ENCODE measurements at places on chromosomes 1 and 21.

DNA sequence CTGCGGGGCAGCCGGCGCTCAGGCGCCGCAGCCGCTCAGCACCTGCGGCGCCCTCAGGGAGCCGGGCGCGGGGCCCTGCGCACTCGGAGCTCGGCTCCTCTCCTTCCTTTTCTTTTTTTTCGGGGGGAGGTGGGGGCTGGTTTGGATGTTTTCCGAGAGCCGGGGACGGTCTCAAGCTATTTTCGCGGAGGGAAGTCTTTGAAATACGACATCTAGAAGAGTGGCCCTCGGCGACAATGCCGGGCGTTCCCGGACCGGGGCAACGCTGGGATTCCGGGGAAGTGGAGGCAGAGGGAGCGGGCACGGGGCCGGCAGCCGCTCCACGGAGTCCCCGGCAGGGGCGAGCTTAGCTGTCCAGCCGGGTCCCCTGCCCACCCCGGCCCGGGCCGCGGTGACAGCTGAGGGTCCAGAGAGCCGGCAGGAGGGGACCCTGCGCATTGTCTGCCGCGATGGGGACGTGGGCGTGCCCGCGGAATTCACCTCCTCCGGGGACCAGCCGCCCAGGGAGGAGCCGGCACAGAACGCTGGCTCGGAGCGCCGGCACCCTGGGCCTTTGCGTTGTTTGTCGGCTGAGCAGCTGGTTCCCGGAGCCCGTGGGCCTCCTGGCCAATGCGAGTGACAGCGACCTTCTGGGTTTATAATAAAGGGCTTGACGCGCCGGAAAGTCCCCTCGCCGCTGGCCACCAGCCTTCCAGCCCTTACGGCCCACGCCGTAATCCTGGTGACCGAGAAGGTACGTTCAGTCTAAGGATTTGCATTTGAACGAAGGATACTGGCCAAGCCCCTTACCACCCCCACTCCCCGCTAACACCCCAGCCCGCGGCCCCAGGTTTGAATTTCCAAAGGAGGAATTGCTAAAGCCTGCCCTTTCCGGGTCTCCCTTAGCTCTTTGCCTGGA, 582 bp downstream of the SLC37A1 start:
- DNase-seq, result peak; percentile 47

DNA sequence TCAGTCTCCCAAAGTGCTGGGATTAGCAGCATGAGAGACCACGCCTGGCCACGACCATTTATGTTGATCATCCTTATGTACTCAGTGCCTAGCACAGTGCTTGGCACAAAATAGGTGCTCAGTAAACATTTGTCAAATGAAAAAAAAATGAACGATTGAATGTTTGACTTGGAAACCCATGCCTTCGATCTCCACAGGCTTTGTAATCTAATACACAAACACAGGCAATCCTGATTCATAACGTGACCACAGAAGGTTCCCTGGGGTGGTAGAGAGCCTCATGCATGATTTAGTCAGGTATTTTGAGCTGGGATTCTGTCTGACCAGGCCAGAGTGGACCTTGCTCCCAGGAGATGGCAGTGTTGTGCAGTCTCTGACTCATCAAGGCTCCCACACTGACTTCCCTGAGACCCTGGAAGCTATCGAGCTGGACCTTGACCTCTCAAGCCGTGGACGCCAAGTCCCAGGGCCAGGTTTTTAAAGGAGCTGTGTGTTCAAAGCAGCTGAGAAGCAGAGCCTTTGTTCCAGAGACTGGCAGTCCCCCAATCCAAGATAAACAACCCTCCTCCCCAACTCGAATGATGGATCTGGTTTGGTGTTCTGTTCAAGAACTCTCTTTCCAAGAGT, 81.1 kb downstream of the PGM1 start:
- DNase-seq, result peak; percentile 56

- DNase-seq, result no peak
Measured at GRCh38 chr1:162107911-162108310, 38.4 kb downstream of the NOS1AP start.

DNA sequence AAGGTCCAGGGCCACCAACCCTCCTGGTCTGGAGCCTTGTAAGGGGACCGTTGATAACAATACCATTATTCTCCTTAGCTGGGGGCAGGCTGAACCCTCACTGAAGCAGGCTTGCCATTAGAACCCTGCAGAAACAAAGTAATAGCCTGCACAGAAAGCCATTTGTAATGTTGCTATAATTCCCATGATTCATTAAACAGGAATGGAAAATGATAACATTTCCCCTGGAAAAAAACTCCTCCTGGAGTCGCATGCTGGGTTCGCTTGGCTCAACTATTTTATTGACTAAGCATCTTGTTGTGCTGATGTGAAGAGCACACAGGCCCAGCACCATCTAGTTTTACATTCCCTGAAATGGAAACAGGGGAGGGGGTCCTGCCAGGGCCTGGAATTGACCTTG, 155.6 kb upstream of the CSF3R start:
- DNase-seq, result no peak

DNA sequence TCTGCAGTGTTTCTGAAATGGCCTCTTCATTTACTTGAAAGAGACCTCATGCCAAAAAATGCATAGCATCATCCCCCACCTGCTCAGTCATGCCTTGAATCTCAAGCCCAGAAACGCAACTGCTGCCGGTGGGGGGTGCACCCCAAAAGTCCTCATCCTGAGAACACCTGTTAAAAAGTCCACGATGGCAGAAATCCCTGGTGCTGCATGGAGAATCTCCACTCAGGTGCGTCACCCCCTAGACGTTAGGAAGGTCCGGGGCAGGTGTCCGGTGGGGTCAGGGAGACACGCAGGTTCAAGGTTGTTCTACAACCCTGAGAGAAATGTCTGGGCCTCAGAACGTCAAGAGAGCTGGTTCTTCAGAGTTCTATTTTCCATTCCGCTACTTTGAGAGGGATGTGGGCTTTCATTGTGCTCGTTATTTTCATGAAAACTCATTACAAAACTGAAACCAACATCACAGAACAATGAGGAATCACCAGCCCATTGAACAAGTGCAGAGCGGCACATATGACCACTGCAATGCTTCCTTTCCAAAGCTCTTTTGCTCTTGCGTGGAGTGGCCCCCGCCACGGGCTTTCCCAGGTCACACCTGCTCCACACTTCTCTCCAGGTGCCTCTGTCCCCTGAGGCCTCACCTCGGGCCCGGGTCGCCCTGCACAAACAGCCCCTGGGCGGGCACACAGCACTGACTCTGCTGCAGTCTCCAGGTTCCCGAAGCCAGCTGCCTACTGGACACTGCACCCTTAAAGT, 201.9 kb downstream of the TOMM20 start:
- DNase-seq, result no peak

DNA sequence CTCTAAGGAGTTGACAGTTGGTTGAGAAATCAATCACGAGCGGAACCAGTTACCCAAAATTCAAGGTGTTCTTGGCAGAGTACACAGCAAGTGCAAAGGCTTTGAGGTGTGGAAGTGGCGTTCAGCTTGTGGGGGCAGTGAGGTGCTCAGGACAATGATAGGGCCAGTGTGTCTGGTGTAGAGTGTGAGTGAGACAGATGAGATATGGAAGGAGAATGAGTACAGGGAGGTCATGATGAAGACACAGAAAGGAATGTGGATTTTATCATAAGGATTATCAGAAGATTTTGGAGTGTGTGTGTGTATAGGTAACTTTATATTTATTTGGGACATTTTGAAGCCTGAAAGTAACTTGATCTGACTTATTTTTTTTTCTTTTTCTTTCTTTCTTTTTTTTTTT, 40.9 kb downstream of the IFI44 start:
- no peak for DNase-seq

- DNase-seq, result no peak
Measured at GRCh38 chr1:78370779-78371482, 119.8 kb upstream of the PTGFR start.

GRCh38 chr1:54094001-54094729, 40.8 kb downstream of the TCEANC2 start:
- no peak for DNase-seq

- no peak for DNase-seq
Measured at GRCh38 chr1:47767741-47768100, 229.5 kb downstream of the TRABD2B start.
